AG10803 (cell line): ENCODE measurements at places on chromosomes 3 and 15.
A peak's percentile ranks its signal among the peaks of the same experiment; 100 is the strongest.

DNA sequence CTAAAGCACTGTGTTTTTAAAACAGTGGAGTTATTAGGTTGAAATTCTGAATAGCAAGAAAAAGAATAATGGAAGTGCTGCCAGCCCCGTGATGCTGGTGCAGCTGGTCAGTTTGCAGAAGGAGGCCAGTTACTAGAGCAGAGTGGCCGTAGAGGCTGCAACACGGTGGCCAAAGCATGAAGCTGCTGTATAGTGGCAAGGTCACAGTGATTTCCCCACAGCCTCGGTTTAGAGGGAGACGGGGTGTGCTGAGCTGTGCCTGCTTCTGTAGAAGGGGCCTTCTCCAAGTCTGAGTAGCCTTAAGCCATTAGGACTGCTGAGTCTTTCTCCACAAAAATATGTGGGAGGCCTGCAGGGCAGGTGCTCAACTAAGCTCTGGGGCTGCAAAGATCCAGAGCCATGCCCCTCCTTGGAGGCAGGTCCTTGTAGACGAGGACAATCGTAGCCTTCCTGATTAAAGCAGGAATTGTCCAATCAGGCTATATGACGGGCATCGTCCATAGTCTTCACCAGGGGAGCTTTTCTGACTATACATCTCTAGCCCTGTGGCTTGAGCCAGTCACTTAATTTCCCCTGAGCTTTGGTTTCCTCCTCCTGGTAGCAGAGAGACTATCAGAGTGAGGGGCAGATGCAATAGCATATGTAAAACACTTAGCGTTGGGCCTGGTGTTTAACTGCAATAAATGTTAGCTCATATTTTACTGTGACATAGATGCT lies 151.6 kb downstream of the PGPEP1L start:
- no peak for DNase-seq

DNA sequence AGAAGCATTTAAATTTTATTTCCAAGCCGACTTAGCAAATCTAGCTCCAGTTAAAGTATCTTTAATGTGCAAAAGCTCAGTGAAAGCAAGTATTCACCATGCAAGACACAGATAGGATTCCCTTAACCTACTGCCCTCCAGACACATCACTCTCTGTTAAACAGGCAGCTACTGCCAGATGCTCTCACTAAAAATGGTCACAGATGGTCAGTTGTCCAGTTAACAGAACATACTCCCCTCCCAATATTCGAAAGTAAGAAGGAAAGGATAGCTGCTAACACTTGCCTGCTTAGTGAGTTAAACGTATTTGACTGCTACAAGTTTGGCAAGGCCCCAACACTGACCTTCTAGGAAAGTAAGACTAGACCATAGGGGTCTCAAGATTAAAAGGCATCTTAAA lies 73.7 kb downstream of the PRTG start:
- DNase-seq = no peak

DNA sequence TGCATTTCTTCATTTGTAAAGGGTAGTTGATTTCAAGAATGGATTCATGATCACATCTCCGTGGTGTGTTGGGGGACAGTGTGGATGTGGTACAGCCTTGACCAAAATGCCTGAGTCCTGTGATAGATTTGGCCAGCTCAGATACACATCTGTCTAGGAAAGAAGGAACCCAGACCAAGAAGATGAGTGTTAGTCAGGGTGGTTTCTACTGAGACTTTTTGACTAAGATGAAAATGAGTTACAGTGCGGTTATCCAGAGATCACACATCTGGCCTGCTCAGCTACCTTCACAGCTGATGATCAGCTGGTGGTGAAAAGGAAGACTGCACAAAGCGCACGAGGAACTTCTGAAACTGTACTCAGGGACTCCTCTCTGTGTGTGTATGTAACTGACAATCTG lies 68.0 kb downstream of the FNDC3B start:
- DNase-seq = peak; percentile 42

DNA sequence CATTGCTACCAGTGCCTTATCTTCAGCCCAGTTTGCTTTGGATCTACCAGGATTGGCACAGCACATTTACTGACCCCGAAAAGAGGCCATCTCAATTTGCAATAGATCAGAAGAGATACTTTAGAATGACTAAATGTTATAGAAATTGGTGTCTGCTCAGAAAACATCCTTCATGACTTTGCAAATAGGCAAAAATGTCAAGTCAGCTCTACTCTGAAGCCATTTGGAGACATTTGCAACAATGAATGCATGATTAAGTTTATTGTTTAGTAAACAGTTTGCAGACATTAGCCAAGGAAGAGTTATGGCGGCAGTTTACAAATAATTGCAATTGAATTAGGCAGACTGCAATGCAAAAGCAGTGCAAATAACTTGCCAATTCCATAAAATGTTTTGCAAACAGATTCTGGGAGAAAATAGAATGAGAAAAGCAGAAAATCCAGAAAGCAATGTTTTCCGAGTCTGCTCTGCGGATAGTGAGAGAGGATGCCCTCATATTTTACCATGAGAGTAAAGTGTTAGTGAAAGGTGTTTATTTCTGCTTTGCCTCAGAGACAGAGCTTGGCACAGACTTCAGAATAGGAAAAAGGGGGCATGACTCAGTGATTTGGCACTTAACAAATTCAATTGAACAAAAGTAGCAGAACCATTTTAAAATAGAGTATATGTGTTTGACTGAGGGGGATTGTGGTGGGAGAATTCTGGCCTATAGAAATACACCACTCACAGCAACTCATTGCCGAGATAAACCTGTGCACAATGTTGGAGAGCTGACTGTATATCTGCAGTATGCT lies 334.9 kb upstream of the NR2F2 start:
- DNase-seq = no peak

GRCh38 chr3:145219355-145220235 lies 941.4 kb downstream of the PLOD2 start:
- DNase-seq = no peak

DNA sequence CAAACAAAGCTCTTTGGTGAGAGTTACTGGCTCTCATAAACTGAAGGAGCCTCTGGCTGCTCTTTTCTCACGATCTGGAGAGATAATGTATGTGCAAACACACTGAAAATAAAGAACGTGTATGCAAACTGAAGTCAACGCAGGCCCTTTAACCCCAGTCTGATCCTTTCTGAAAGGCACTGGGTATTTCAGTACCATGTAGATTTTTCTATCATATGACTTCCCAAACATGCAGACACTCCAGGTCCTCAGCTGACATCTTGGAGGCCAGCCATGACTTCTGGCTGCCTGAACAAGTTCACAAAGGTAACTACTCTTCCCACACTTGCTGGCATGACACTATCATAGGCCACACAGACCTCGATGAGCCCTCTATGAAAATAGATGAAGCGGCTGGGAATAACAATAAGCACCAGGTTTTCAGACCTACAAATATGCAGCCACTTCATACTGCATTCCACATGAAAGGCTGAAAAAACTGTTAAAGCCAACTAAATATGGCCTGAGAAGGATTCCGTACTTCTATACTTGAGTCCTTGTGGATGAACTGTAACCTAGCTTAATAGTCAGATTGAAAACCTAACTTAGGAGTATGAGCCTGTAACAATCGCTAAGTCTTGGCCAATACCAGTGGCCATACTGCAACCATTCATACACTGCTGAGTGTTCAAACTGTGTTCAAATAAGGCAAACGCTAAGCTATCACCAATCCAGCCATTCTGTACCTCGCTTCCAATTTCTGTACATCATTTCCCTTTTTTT lies 121.3 kb downstream of the THRB start:
- DNase-seq = no peak

DNA sequence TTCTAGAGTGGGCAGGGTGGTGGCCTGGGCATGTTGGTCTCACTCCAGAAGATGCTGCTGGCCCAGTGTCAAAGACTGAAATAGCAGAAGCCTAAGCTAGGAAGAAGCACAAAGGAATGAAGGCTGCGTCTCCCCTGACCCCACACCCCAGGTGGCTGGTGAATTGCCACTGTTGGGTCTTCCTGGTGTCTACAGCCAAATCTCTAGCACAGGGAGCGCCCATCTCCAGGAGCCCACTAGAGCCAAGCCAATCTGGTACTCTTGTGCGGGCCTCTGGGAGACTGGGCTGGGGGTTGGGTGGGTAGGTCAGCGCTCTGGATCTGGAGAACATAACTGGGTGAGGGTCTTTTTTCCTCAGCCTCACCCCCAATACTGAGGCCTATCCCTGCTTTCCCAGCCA lies 894 bp downstream of the TUSC2 start:
- DNase-seq = no peak

DNA sequence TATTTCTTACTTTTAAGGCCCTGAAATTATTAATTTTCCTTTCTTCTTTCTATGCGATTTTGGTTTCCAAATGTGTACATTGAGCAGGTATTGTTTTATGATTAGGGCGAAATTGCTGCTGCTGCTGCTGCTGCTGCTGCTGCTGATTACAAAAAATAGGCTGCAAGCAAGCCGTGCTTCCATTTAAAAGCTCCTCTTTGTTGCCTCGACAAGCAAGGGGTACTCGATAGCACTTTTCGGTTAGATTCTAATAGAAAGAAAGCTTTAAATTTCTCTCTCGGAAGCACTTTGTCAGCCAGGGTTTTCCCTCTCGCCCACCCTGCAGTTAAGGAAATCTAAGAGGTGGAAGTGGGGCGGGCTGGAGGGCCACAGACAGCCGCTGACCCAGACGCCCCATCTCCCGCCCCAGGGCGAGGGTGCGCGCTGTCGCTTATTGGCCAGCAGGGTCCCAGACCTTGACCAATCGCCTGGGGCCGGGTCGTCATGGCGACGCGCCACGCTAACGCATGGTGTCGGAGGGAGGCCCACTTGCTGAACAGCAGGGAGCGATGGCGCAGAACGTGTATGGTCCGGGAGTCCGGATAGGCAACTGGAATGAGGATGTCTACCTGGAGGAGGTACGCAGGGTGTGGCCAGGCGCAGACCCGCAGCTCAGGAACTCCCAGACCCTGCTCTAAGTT lies at the start of gene CFAP161:
Gene CFAP161 (plus strand): TSS at position 489 of the 680 bp plus-strand sequence. CDS start 60 bp downstream, at position 549.
- peak; percentile 67 for DNase-seq

GRCh38 chr15:47409038-47409437 lies 308.3 kb upstream of the SEMA6D start:
- no peak for DNase-seq
